Calu3 (cell line): ENCODE measurements at places on chromosomes 7 and 10. TPM values are rescaled to one million over a fixed set of nuclear protein-coding genes. Genes with fewer than 3 reads are reported as not detected.

The CADPS2 gene
- 14.1 and 16.4 TPM in 2 replicates for total RNA-seq

The LAMTOR4 gene
- total RNA-seq: 43.6 and 56.6 TPM in 2 replicates

The IRF5 gene
- total RNA-seq: 11.4 and 13.4 TPM in 2 replicates

The SPDYE2 gene
- not detected in 2 replicates for total RNA-seq

The TRIM24 gene
- total RNA-seq: 28.5 and 29.8 TPM in 2 replicates

The PIP gene
- not detected in 2 replicates for total RNA-seq

The UNCX gene
- not detected in 2 replicates for total RNA-seq

The PTN gene
- total RNA-seq: 0.35 and 0.54 TPM in 2 replicates

The CUX1 gene
- 54.8 and 59.8 TPM in 2 replicates for total RNA-seq

The FAM221A gene
- total RNA-seq: 25.2 and 30.8 TPM in 2 replicates

The NPSR1 gene
- total RNA-seq: not detected in 2 replicates

The TMEM130 gene
- total RNA-seq: not detected in 2 replicates

- no peaks in the 10 kb centered on the region for H3K27me3 ChIP-seq
- H3K36me3 ChIP-seq: no peaks in the 10 kb centered on the region
- no peak overlapping the region for H3K27ac ChIP-seq
- no peak for DNase-seq
- H3K4me1 ChIP-seq: no peaks in the 10 kb centered on the region
These were observed 235.4 kb downstream of the RNLS start for GRCh38 chr10:88347597-88348304.

- H3K27ac ChIP-seq: no peak overlapping the region
- peaks cover 15% of the 10 kb centered on the region for H3K27me3 ChIP-seq
- H3K4me3 ChIP-seq: no peak overlapping the region
- DNase-seq: no peak
- H3K4me1 ChIP-seq: peaks cover 9% of the 10 kb centered on the region
- H3K36me3 ChIP-seq: no peaks in the 10 kb centered on the region
These were observed 6.0 kb downstream of the TAS2R40 start for GRCh38 chr7:143227806-143228205.

- H3K4me1 ChIP-seq: peaks cover 17% of the 10 kb centered on the region
- peaks cover 10% of the 10 kb centered on the region for H3K27me3 ChIP-seq
- peaks cover 40% of the 10 kb centered on the region for H3K36me3 ChIP-seq
- no peak for DNase-seq
These were observed 5.0 kb downstream of the MXI1 start for GRCh38 chr10:110212119-110213006.

DNA sequence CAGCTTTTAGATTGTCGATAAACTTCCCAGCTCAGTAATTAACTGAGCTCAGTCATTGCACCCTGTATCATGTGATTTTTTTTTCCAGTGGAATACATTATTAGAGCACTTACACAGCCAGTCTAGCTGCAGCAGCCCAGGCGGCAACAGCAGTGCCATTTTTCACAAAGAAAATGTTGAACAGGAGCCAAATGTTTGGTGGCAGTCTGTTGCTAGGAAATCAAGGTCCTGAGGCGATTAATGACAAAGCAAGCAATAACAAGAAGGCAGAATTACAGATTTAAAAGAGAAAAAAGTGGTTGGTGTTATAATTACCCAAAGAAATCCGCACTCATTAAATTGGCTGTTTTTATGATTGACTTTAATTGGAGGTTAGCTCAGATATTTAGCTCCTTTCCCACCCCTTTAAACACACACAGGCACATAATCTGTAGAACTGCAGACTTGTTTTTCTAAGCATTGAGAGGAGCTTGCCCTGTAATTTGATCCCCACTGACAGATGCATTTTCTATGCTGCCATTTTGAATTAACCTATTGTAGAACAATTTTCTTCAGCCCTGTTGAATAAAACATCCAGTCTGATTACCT, 267.4 kb downstream of the ADK start:
- no peak overlapping the region for H3K4me3 ChIP-seq
- no peak overlapping the region for H3K27ac ChIP-seq
- H3K36me3 ChIP-seq: no peaks in the 10 kb centered on the region
- no peak for DNase-seq

GRCh38 chr10:104835422-104835821, 194.3 kb downstream of the SORCS3 start:
- H3K36me3 ChIP-seq: no peaks in the 10 kb centered on the region
- H3K27ac ChIP-seq: no peak overlapping the region
- DNase-seq: no peak

- no peak overlapping the region for H3K4me3 ChIP-seq
- H3K36me3 ChIP-seq: no peaks in the 10 kb centered on the region
- no peak for DNase-seq
- H3K27ac ChIP-seq: no peak overlapping the region
- no peaks in the 10 kb centered on the region for H3K4me1 ChIP-seq
- peaks cover 74% of the 10 kb centered on the region for H3K27me3 ChIP-seq
These were observed 207.1 kb upstream of the ADCY1 start for GRCh38 chr7:45367026-45367425.

DNA sequence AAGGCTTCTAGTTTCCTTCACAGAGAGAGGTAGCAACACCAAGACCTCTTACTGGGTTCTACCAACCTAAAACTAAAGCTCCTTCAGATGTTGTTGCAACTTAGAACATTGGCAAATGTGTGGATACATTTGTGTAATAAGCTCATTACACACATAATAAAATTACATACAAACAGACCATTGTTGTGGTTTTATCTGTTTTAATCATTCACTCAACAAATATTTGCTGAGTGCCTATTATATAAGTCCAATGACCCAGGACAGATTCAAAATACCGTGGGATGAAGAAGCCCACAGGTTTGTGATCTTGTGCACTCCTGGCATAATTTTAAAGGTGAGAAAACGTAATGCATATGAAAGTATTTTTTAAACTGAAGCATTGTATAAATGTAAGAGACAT, 160.4 kb upstream of the NPVF start:
- no peak overlapping the region for H3K4me3 ChIP-seq
- peaks cover 16% of the 10 kb centered on the region for H3K4me1 ChIP-seq
- H3K36me3 ChIP-seq: no peaks in the 10 kb centered on the region
- H3K27me3 ChIP-seq: peaks cover 48% of the 10 kb centered on the region
- no peak overlapping the region for H3K27ac ChIP-seq

- no peak overlapping the region for H3K27ac ChIP-seq
- DNase-seq: peak; percentile 37
- no peaks in the 10 kb centered on the region for H3K4me1 ChIP-seq
- no peaks in the 10 kb centered on the region for H3K36me3 ChIP-seq
- H3K4me3 ChIP-seq: no peak overlapping the region
These were observed 172.0 kb downstream of the ZEB1 start for GRCh38 chr10:31490858-31491504.

- peaks cover 49% of the 10 kb centered on the region for H3K27me3 ChIP-seq
- no peak for DNase-seq
- H3K4me3 ChIP-seq: no peak overlapping the region
- H3K27ac ChIP-seq: no peak overlapping the region
- H3K36me3 ChIP-seq: peaks cover 15% of the 10 kb centered on the region
- H3K4me1 ChIP-seq: no peaks in the 10 kb centered on the region
These were observed 3.4 kb downstream of the CCDC136 start for GRCh38 chr7:128795129-128795528.

GRCh38 chr10:77978360-77978759, 51.0 kb downstream of the POLR3A start:
- no peak overlapping the region for H3K27ac ChIP-seq
- H3K4me3 ChIP-seq: no peak overlapping the region
- no peaks in the 10 kb centered on the region for H3K4me1 ChIP-seq
- no peaks in the 10 kb centered on the region for H3K27me3 ChIP-seq

- H3K4me1 ChIP-seq: peaks cover 7% of the 10 kb centered on the region
- no peak overlapping the region for H3K27ac ChIP-seq
- no peak overlapping the region for H3K4me3 ChIP-seq
- no peaks in the 10 kb centered on the region for H3K36me3 ChIP-seq
These were observed 12.3 kb upstream of the CTBP2 start for GRCh38 chr10:125172694-125173093.

DNA sequence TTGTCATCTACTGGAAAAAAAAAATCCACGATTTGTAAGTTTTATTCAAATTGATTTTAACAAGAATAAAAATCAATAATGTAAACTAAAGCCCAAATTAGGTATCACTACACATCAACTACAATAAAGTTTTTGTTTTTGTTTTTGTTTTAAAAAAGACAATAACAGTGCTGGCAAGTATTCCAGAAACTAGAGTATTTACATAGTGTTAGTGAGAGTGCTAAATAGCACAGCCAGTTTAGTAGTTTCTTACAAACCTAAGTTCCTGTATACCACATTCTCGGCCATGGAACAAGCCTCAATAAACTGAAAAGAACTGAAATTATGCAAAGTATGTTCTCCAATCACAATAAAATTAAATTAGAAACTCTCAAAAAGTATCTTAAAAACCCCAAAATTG, 8.1 kb downstream of the ARHGAP12 start:
- peak overlapping the region; percentile 51 for H3K4me3 ChIP-seq
- no peaks in the 10 kb centered on the region for H3K27me3 ChIP-seq
- H3K4me1 ChIP-seq: peaks cover 51% of the 10 kb centered on the region
- H3K36me3 ChIP-seq: peaks cover 8% of the 10 kb centered on the region
- no peak for DNase-seq

- DNase-seq: no peak
- H3K4me3 ChIP-seq: no peak overlapping the region
- no peaks in the 10 kb centered on the region for H3K4me1 ChIP-seq
- no peak overlapping the region for H3K27ac ChIP-seq
These were observed 6.9 kb downstream of the RET start for GRCh38 chr10:43083764-43084163.

- no peak overlapping the region for H3K27ac ChIP-seq
- DNase-seq: no peak
- H3K36me3 ChIP-seq: no peaks in the 10 kb centered on the region
- no peaks in the 10 kb centered on the region for H3K4me1 ChIP-seq
- peaks cover 6% of the 10 kb centered on the region for H3K27me3 ChIP-seq
These were observed 103.4 kb upstream of the ELMO1 start for GRCh38 chr7:37552030-37552429.

DNA sequence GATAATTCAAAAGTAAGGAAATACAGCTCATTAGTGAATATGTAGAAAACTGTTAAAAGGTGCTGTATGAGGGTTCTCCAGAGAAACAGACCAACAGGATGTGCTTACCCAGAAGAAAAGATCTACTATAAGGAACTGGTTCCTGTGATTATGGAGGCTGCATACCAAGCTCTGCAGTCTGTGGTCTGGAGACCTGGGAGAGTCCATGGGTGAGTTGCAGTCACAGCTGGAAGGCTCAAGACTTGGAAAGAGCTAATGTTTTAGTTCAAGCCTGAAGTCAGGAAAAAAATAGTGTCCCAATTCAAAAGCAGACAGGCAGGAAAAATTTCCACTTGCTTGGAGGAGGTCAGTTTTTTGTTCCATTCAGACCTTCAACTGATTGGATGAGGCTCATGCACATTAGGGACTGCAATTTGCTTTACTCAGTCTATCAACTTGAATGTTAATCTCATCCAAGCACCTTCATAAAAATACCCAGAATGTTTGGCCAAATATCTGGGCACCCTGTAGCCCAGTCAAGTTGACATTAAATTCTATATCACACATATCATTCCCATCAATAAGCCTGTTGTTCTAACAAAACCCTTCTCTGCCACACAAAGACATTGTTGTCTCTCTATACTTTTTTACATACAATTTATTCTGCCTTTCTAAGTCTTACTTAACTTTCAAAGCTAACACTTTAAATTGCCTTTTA, 197.9 kb upstream of the KLF6 start:
- no peaks in the 10 kb centered on the region for H3K36me3 ChIP-seq
- no peak for DNase-seq
- no peak overlapping the region for H3K4me3 ChIP-seq
- H3K27ac ChIP-seq: no peak overlapping the region
- no peaks in the 10 kb centered on the region for H3K27me3 ChIP-seq

- no peak overlapping the region for H3K27ac ChIP-seq
- DNase-seq: no peak
- H3K4me1 ChIP-seq: no peaks in the 10 kb centered on the region
- no peaks in the 10 kb centered on the region for H3K27me3 ChIP-seq
These were observed 72.2 kb downstream of the CACUL1 start for GRCh38 chr10:118682533-118682932.

DNA sequence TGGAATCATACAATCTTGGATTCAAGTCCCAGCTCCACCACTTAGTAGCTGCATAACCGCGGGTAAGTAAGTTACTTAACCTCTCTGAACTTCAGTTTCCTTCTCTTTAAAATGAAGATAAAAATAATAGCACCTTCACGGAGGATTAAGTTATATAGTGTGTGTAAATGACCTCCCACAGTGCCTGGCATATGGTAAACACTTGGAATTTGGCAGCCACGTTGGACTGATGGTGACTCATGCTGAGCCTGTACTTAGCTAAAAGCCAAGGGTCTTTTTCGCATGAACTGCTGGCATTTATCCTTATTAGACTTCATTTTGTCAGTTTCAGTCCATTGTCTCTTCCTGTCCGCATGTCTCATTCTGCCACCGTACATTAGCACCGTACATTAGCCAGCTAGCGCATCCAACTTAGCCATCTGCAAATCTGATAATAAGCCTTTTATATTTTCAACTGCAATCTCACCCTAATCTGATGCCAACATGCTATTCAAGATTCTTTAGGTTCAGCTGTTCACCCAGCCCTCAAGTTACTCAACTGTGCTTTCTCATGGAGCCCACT, 11.2 kb downstream of the SLC13A4 start:
- no peak for DNase-seq
- peaks cover 40% of the 10 kb centered on the region for H3K27me3 ChIP-seq
- no peaks in the 10 kb centered on the region for H3K4me1 ChIP-seq
- H3K27ac ChIP-seq: no peak overlapping the region

DNA sequence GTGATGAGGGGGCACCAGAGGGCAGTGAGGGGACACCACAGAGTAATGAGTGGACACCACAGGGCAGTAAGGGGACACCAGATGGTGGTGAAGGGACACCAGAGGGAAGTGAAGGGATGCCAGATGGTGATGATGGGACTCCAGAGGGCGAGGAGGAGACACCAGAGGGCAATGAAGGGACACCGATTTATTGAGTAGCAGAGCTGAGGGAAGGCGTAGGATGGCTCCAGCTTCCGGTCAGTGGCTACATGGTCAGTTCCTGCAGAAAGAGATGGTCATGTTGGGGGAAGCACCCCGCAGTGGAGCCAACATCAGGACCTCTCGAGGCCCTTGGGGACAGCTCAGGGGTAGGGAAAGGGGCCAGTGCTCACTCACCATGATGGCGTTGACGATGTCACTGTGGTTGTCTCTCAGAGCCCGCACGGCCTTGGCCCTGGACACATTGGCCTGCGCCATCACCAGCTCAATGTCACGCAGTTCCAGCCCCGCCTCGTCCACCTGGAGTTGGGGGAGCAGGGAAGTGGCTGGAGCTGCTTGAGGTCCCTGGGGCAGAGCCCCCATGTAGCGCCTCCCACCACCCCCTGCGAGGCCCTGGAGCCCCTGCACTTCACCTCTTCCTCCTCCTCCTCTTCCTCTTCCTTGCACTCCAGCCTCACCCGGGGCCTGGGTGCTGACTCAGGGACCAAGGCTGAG, 8.4 kb downstream of the NACAD start:
- no peak overlapping the region for H3K4me3 ChIP-seq
- no peak overlapping the region for H3K27ac ChIP-seq
- peaks cover 6% of the 10 kb centered on the region for H3K4me1 ChIP-seq
- peaks cover 11% of the 10 kb centered on the region for H3K36me3 ChIP-seq
- no peak for DNase-seq

DNA sequence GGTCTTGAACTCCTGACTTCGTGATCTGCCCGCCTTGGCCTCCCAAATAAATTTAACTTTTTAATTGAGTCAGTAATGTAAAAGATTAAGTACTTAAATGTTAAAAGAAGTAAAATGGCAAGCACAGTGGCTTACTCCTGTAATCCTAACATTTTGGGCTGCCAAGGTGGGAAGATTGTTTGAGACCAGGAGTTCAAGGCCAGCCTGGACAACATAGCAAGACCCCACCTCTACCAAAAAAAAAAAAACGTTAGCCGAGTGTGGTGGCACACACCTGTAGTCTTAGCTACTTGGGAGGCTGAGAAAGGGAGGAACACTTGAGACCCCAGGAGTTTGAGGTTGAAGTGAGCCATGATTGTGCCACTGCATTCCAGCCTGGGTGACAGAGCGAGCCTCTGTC, 26.1 kb downstream of the PHTF2 start:
- no peak for DNase-seq
- no peak overlapping the region for H3K27ac ChIP-seq
- no peak overlapping the region for H3K4me3 ChIP-seq
- peaks cover 8% of the 10 kb centered on the region for H3K4me1 ChIP-seq
- H3K27me3 ChIP-seq: no peaks in the 10 kb centered on the region
